SHP77 treated with DMSO at 0.1 percent for 48 hours (cell line): ENCODE measurements at places on chromosomes 1 and 21.

DNA sequence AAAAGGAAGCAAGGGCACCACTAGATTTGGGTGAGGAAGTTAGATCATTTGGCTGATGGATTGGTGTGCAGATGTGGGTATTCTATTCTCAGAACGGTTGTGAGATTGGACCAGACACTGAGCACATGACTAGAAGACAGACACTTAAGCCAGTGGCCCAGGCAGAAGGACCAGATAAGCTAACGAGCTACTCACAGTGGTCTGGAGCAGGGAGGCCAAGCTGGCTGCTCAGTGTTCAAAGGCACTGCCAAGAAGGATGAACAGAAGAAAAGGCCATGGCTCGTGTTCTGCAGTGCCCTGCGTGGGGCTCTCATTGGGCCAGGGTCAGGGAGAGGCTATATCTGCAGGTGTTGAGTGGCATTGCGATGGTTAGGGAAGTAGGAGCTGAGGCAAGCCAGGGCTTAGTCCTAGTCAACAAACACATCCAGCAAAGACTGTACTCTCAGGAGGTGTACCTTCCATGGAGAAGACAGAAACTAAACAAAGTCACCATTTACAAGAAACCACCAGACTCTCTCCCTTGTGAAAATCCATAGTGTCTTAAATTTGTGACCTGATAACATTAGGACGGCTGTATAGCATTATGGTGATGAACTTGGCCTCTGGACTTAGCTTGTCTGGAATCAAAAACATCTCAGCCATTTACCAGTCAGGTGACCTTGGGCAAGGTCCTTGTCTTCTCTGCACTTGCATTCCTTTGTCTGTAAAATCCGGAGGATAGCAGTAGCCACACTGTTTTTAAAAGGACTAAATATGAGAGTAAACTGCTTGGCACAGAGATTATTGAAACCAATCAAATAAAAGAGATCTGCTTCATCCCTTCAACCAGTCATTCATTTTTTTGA lies 274.5 kb downstream of the SIPA1L2 start:
- no peak for DNase-seq

- DNase-seq, result no peak
Measured at GRCh38 chr1:2999571-2999970, 21.7 kb upstream of the ACTRT2 start.

GRCh38 chr1:15618655-15619525 lies 1.6 kb downstream of the DDI2 start:
- no peak for DNase-seq

DNA sequence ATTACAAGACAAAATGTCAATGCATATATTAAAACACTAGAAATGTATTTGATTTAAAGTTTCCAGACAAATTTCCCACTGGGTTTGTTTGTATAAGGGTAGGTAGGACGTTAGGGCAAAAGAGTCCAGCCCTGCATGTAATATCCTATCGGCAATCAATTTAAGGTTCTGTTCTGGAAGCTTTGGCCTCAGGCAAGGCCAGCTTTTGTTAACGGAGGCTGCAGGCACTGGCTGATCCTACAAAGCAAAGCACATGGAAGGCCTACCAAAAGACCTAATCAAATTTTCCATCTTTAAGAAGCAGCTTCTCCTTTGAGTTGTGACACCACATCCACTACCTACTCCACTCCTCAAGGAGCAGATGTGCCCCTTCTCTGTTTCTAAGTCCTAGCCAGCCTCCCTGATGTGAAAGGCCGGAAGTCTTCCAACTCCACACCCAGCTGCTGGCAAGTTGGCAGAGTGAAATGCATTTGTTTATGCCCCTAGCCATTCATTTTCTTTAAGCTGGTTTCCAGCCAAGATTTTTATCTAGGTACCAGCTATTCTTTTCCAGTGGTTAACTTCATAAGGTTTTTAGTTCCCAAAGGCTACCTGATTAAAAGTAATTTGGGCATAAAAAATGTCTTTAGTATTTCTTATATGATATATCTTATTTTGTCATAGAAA lies 452.6 kb downstream of the PTBP2 start:
- no peak for DNase-seq

GRCh38 chr1:185137896-185138545 lies 18.7 kb downstream of the TRMT1L start:
- no peak for DNase-seq

DNA sequence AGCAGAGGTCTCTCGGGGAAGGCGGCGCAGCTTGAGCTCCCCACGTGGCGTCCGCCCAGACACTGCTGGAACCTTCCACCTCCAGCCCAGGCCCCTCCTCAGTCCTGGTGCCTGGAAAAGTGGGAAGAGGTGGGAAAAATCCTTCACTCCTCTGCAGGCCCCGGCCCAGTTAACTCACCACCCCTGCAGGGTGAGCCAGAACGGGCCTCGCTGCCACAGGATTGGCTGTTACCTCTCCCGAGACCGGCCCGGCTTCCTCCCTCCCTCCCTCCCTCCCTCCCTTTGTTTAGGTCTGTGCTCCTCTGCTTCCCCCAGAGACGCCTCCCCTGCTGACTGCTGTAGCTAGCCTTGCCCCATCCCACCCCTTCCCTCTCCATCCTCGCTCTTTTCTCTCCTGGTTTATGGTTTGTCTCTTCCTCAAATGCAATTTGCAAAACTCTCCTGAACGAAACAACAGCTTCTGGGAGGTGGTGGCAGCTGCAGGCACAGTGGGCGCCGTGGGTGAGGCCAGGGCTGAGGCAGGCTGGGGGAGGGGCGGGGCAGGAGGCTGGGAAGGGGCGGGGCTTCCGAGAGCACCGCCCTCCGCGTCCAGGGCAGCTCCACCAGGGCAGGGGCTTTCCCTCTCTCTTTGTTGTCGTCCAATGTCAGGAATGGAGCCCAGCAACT lies 6.5 kb downstream of the CAPN9 start:
- DNase-seq, result peak; percentile 67

DNA sequence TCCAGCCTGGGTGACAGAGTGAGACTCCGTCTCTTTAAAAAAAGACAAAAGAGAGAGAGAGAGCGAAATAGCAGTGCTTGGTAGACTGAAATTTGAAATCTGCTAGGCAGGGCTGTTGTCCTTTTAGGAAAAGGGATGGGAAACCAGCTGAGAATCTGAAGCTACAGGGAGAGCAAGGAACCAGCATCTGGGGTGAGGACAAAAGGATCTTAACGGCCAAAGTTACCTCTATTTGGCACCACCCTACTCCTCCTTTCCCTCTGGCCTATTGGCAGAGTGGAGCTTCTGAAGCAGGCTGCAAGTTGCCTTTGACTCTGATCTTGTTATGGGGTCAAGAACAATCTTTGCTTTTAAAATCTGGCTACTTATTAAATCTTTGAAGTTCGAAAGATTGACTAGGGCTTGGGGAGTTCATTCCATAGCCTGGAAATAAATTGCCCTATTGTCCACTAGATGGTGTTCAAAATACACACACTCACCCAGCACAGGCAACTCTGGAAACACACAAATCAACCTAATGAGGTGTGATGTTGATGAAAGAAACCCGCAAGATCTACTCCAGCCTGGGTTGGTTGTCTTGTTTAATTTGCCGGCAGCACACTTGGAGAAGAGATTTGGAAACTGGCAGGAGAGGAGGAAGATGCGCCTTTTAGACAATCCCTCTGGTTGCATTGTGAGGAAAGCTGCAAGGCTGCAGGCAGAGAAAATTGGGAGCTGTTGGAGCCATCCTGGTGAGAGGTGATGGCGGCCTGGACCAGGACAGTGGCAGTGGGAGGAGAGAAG lies 16.5 kb upstream of the PARP1 start:
- DNase-seq, result peak; percentile 20

GRCh38 chr1:94636100-94636499 lies 94.5 kb upstream of the F3 start:
- no peak for DNase-seq

GRCh38 chr1:162055062-162055461 lies 14.4 kb upstream of the NOS1AP start:
- DNase-seq, result no peak

DNA sequence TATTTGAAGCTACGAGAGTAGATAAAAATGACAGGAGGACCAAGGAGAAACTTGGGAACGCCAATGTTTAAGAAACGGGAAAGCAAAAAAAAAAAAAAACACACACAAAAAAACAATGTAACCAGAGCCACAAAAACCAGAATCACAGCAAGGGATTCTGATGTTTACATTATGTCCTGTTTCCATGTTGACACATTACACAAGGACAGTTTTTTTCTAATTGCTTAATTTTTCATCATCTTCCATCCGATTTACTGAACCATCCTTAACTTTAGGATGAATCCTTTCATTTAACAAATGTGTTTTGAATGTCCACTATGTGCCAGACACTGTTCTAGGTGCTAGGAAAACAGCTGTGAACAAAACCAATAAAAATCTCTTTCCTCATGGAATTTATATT lies 1.4 kb upstream of the BCL10 start:
- no peak for DNase-seq

DNA sequence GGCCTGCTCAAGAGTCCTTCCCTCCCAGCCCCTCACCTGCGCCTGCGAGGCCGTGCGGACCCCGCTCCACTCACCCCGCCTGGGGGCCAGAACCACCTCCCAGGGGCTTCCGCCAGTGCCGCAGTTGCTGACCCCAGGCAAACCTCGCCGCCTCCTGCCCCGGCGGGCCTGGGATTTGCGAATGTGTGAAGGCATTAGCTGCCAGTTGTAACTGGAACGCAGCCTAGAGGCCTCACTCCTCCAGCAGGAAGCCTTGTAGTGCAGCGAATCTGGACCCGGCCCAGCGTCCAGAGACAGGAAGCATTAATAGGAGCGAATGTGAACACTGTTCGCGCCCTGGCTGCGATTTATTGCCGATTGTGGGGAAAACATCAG lies 140.9 kb upstream of the ARHGEF16 start:
- no peak for DNase-seq

DNA sequence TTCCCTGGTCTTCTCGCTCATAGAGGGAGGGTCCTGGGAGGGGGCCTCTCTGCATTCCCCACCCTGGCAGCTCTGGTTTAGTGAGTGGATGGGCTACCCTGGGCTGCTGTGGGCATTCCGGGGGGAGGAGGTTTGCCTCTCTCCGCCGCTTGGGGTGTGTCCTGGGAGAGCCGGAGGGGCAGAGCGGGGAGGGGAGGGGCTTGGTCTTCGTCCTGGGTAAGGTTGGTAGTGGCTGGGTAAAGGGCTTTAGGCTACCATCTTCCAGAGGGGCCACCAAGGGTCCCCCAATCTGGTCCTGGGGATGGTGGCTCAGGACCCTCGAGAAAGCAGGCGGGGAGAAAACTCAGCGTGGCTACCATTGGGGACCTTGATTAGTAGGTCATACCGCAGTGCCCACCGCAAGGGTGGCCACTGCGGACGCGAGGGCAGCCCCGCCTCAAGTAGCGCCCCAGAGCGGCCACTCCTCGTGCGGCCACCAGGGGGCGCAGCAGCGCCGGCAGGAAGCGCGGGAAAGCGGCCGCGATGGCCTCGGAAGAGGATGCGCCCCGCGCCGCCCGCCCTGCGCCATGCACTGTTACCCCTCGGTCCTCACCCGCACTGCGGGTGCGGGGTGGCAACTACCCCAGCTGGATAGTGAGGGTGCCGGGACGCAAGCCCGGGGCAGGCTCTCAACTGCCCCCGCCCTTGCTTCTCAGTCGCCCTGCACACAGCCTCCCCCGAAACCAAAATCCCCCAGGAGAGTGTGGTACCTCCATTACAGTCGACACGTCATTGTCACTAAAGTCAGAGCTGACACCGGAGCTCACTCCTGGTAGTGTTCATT lies 44.1 kb upstream of the SLC25A33 start:
- DNase-seq, result no peak

GRCh38 chr1:244368279-244368678 lies 83.4 kb downstream of the ADSS2 start:
- DNase-seq, result no peak

- DNase-seq, result no peak
Measured at GRCh38 chr1:90336552-90337324, 341.8 kb downstream of the ZNF326 start.

DNA sequence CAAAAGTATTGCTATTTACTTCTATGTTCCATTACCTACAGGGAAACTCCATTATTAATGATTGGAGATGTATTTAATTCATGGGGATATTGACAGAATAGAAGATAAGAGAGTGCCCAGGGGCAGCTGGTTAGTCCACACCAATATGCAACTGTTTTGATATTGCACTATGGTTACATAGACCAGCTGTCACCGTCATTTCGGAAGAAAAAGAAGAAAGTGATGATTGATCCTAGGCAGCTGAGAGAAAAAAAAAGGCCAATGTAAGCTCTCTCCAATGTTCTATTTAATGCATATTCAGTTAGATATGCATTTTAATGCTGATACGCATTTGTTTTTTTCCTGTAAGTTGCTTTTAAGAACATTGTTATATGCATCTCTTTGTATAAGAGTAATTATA lies 1367.2 kb downstream of the KCNT2 start:
- DNase-seq, result no peak

DNA sequence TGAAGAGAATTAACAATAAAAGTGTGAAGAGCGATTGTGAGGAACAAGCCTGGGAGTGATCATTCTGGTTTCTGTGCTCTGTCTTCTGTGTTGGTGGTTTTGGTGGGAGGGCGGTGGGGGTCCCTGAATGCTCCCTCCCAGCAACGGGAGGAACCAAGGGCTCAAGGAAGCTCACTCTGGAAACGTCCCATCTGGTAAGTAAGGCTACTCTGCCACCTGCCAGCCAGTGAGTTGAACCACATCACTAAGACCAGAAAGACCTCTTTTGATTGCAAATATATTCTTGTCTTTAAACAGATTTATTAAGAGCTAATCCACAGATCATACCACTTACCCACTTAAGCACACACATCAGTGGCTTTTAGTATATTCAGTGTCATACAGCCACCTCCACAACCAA lies 125.0 kb downstream of the PRDM2 start:
- no peak for DNase-seq

GRCh38 chr1:34426325-34426896 lies 249.7 kb downstream of the C1orf94 start:
- no peak for DNase-seq

DNA sequence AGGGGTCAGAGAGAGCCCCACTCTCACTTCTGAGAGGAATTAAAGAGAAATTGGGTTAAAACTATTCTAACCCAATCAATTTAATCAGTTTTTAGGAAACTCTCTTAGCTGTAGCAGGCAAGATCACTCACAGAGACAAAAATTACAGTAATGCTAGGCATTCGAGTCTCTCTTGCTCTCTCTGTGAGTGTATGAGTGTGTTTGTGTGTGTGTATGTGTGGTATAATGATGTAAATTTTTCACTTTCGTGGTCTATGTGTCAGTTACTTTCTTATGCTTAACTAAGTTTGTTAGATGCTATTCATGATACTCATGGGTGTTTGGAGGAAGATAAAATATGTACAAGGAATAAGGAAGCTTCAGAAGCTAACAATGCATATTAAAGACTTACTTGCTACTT lies 131.3 kb downstream of the FASLG start:
- no peak for DNase-seq

GRCh38 chr1:25478633-25479032 lies 47.9 kb downstream of the MACO1 start:
- no peak for DNase-seq

- no peak for DNase-seq
Measured at GRCh38 chr1:118905196-118905595, 82.9 kb downstream of the TBX15 start.

GRCh38 chr1:98884864-98885263 lies 119.8 kb downstream of the PLPPR5 start:
- no peak for DNase-seq

GRCh38 chr1:157803851-157804250 lies 16.1 kb downstream of the FCRL1 start:
- no peak for DNase-seq

- DNase-seq, result no peak
Measured at GRCh38 chr21:37028570-37028969, 22.1 kb downstream of the RIPPLY3 start.
